ENCODE measurements at places on chromosomes 6 and 20.

DNA sequence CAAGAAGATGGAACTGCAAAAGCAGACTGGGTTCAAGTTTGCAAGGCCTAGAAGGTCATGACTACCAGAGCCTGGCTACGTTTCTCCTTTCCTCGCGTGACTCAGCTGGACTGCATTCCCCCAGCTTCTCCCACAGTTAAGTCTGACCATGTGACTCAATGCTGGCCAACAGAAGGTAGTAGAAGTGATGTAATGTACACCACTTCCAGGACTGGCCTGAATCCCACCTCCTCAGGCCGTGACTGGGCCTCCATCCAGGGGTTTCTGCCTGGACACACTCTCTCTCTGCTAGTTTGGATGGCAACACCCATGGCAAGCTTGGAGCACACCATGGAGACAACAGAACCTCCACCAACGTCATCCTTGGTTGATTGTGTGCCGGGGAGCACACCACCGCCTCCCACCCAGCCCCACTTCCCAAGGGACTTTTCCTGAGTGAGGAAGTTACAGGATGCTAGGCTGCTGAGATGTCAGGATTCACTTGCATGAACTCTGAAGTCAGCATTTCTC, 112.0 kb upstream of the CDYL start:
- DNase-seq: peak; percentile 78

- no peak for DNase-seq
Observed at GRCh38 chr6:11431455-11431937, 106.1 kb upstream of the TMEM170B start.

- no peak for DNase-seq
Observed at GRCh38 chr6:137697267-137697938, 169.7 kb upstream of the TNFAIP3 start.

DNA sequence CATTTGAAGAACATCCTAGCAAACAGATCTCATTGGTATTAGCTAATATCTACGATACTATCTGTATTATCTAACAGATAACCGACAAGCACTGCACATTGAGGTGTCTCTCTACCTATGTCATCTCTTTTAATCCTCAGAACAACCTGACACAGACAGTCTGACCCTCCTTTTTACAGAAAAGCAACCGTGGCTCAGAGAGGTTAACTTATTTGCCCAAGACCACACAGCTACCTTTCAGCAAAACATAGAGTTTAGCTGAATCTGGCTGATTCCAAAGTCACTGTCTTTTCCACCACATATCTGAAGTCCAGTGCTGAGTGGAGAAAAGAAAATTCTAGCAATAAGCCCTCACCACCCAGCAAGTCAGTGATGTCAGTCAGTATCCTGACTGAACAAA, 358.7 kb upstream of the JARID2 start:
- no peak for DNase-seq

GRCh38 chr6:100803264-100804045, 77.7 kb downstream of the ASCC3 start:
- DNase-seq: no peak

- no peak for DNase-seq
Observed at GRCh38 chr6:26420688-26421171, 18.7 kb downstream of the BTN3A1 start.

GRCh38 chr6:124888581-124889371, 73.5 kb upstream of the RNF217 start:
- no peak for DNase-seq

- DNase-seq: peak; percentile 39
Observed at GRCh38 chr20:44129911-44130718, 56.9 kb downstream of the JPH2 start.

DNA sequence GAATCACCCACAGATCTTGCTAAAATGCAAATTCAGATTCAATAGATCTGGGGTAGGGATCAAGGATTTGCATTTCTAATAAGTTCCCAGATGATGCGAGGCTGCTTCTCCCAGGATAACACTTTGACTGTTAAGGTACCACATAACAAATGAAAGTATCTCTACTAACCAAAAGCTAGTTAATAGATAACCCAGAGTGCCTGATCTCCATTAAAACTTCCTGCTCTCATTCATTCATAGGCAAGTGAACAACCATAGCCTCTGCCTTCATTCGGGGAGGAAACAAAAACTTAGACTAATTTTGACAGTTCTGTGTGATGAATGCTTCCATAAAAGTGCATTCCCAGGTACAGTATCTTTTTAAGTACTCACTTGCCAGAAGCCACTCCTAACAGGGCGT, 265.6 kb upstream of the BTBD3 start:
- DNase-seq: no peak

- no peak for DNase-seq
Observed at GRCh38 chr6:112308476-112308875, 38.7 kb upstream of the RFPL4B start.

- DNase-seq: no peak
Observed at GRCh38 chr6:140917911-140918310, 1214.8 kb upstream of the GJE1 start.

DNA sequence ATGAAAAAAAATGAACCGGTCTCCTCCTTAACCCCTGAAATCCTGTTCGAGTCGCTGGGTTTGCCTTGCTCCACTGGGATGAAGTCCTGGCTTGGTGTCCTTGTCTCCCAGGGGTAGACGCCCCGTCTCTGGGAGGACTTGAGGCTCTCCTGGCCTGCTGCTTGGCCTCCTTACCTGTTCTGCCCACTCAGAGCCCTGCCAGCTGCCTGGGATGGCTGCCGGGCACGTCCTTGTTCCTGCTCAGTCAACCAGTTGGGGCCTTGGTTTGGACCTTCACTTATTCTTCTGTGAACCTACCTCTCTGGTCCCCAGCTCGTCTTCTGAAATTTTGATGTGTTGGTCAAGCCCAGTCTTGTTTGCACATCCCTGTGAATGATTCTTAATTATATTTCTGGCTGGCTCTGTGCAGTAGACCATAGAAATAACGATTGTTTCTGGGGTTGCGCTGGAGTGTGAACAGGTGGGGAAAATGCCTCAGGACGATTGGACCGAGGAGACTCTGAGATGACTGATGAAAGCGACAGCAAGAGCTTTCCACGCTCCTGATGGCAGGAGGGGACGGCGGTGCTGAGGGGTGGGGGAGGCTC, 126.5 kb upstream of the ESR1 start:
- no peak for DNase-seq

GRCh38 chr6:30942338-30943060, 1.7 kb downstream of the MUCL3 start:
- peak; percentile 8 for DNase-seq

DNA sequence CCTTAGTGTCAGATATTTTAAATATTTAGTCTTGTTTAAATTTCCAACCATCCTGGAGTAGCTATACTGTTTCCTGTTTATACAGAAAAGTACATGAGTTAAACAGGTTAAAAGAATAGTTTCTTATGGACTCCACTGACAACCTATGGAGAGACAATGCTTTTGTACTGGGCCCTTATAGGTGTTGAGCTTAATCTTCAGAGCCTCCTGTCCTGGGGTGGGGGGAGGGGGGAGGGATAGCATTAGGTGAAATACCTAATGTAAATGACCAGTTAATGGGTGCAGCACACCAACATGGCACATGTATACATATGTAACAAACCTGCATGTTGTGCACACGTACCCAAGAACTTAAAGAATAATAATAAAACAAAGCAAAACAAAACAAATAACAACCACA, 322.9 kb downstream of the GRIK2 start:
- DNase-seq: no peak

- no peak for DNase-seq
Observed at GRCh38 chr20:23114018-23114417, 27.9 kb upstream of the CD93 start.

- no peak for DNase-seq
Observed at GRCh38 chr6:50278663-50279062, 228.9 kb upstream of the DEFB112 start.

- DNase-seq: no peak
Observed at GRCh38 chr6:4935975-4936680, 67.7 kb downstream of the RPP40 start.

DNA sequence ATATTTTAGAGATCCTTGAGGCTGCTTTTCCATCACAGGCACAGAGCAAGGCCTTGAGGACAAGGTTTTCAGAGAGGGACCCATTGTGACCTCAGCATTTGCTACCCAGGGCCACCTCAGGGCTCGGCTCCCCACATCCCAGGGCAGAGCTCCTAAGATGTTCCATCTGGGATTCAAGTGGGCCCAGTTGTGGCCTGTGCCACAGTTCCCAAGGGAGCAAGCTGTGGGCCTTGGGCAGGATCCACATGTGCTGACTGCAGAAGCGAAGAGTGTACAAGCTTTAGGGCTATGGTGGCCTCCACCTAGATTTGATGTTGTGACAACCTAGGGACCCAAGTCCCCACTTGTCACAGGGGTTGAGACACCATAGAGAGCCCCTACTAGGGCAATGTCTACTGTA, 608.1 kb downstream of the HACE1 start:
- no peak for DNase-seq

DNA sequence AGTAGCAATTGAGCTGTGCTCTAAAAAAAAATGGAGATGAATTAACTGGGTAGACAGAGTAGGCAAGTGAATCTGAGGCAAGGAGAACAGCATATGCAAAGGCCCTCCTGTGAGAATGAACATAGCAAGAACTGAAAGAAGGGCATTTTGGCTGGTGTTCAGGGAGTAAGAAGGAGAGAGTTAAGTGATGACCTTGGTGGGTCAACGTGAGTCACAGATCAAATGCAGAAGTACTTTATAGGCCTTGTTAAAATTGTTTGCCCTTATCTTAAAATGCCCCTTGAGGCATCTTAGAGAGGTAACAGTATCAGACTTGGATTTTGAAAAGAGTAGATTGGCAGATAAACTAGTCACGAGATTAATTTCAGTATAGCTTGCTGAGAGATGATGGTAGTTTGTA, 24.5 kb downstream of the NDUFAF5 start:
- no peak for DNase-seq

DNA sequence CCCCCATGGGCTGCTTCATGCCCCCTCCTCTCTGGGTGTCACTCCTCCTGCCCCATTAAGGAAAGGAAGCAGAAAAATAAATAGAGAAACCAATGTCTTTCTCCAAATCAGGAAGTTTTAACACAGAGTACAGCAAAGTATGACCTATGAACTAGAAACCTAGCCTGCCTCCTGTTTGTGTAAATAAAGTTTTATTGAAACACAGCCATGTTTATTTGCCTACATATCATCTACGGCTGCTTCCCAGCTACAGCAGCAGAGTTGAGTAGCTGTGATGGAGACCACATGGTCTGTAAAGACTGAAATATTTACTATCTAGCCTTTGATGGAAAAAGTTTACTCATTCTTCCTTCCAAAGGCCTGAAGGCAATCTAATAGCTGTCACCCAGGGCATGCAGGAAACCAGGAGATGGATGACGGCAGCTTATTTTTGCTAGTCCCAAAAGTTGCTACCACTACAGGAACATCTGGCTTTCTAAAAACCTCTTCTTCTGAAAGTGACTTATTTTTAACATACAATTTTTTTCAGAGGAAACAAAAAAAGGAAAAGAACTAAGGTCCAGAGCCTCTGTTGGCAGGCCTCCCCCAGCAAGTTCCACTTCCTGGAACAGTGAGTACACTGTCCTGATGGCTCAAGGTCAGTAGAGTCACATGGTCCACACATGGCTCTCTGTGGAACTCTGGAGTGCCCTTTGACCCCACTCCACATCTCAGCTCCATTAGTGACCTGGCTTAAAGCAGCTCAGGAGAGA, 287.8 kb downstream of the PTPRT start:
- DNase-seq: no peak

DNA sequence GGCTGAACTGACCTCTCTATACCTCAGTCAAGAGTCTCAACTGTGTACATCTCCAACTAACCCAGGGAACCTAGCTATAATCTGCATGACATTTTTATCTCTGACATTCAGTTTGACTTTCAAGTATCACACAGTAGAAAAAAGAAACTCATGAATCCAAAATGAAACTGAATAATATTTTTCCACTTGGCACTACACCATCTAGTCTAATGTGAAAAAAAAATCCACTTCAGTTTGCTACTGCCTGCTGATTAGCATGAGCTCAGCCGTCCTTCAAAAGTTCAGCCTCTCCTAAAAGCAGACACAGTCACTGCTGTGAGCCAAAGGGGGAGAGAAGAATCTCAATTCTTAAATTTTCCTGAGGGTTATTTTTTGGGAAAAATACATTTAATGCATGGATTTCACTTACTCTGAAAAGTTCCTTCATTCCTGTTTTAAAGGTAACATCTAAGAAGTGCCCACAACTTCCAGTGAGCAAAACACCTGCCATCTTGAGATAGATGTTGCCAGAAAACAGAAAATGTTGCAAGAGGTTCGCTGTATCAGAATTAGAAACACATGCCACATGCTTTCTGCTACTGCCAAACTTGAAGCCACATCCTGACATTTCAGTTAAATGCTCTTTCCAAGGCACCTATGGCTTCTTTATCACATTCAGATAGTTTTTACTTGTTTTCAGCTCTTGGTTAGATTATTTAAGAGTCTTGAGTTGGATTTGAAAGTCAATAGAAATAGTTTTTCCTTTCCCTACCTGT, 95.4 kb downstream of the MKKS start:
- DNase-seq: no peak

DNA sequence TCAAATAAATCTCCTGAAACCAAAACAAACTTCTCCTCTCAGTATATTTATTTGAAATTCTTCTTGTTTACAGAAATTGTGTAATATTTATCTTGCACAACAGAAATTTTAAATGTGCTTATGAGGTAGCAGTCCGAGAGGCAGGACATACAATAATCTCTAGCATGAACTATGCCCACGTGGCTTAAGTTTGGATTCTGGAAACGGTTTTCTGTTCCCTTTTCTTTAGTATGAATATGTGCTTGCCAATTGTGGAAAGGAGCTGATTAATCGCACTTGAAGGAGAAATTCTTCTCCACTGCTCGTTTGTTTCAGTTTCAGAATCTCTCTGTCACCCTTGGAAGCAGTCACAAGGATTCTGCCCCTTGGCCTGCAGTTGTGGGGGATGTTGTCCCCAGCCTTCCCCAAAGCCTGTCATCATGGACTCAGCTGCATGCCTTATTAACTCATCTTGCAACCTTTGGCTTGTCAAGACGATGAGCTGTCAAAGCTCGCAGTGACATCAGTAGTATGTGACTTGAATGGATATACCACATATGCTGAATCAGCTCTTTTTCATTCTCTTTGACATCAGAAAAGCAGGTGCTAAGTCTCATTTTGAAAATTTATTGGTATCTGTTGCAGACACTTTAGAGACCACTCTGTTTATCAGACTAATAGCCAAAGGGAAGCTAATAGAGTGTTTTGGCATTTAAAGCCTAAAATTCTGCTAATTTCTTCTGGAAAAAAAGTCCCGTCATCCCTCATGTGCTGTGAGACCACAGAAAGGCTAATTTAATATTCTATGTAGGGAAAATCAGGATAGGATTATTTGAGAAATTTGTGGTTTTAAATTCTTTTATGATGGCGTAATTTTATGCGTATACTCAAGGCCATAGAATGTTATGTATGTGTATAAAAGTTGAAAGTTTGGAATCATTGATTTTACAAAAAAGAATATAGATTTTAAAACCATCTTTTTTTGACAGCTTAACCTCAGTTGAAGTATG, 186.8 kb downstream of the ARID1B start:
- DNase-seq: no peak

- DNase-seq: no peak
Observed at GRCh38 chr6:105994118-105994590, 92.0 kb upstream of the PRDM1 start.
